A172 (cell line): ENCODE measurements at places on chromosomes 3 and 15. TPM values are rescaled to one million over a fixed set of nuclear protein-coding genes. Genes with fewer than 3 reads are reported as not detected.

The SOX2 gene
- total RNA-seq, result 3.4 and 4.3 TPM in 2 replicates

The STRIT1 gene
- total RNA-seq, result not detected in 2 replicates

The NGLY1 gene
- 34.5 and 41.6 TPM in 2 replicates for total RNA-seq

The PATL2 gene
- not detected in 2 replicates for total RNA-seq

The EDEM1 gene
- 23.4 and 25.9 TPM in 2 replicates for total RNA-seq

The GALK2 gene
- 25.7 and 34.5 TPM in 2 replicates for total RNA-seq

The AGBL1 gene
- not detected in 2 replicates for total RNA-seq

DNA sequence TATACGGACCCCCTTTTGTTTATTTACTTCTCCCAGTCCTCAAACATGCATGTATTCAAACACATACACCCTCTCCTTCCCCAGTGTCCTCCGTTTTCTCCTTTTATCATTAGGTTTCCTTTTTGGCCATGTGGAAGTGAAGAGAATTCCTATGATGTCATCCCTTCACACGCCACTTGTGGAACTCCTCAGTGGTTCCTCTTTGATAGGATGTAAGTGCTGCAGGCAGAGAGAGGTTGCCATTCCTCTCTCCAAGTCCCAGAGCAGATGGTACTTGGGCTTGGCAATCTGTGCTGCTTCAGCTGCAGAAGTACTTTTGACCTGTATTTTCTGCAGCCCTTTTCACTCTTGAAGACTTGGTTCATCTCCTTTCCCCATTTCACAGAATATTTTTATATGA, 32.9 kb upstream of the CRTC3 start:
- no peak for DNase-seq

DNA sequence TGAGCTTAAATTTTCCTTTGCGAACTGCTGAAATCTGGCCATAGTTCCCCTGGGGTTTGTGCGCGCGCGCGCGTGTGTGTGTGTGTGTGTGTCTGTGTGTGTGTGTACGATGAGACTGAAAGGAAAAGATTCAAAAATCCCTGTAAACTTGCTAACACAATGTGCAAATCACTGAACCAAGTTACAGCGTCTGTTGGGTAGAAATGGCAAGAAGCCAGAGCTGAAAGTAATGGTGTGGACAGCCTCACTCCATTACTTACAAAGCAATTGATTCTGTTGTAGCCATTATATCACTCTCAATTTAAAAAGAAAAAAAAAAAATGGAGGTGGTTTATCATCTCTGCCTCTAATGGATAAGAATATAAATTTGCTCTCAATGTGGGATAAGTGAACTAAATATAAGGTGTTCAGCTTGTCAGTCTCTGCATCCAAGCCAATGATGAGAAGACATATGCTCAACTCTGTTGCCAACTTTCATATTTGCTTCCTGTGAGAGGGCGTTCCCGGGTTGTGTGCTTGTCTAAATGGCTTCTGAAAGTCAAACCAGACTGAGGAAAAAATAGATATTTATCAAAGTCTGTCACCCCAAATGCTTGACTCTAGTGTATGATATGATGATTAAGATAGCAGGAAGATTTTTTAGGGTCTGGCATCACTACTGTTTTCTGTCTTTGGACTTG, 422.2 kb downstream of the ZNF385D start:
- no peak for DNase-seq

- DNase-seq, result no peak
These were observed 46.2 kb upstream of the PYDC2 start for GRCh38 chr3:191414732-191415131.

DNA sequence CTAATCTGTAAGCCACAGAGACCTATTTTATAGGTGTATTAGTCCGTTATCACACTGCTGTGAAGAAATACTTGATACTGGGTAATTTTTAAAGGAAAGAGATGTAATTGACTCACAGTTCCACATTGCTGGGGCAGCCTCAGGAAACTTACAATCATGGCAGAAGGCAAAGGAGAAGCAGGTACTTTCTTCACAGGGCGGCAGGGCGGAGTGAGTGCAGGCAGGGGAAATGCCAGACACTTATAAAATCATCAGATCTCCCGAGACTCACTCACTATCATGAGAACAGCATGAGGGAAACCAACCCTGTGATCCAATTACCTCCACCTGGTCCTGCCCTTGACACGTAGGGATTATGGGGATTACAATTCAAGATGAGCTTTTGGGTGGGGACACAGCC, 108.7 kb downstream of the GALK2 start:
- no peak for DNase-seq

GRCh38 chr15:99495430-99496301, 70.1 kb upstream of the MEF2A start:
- DNase-seq, result no peak

DNA sequence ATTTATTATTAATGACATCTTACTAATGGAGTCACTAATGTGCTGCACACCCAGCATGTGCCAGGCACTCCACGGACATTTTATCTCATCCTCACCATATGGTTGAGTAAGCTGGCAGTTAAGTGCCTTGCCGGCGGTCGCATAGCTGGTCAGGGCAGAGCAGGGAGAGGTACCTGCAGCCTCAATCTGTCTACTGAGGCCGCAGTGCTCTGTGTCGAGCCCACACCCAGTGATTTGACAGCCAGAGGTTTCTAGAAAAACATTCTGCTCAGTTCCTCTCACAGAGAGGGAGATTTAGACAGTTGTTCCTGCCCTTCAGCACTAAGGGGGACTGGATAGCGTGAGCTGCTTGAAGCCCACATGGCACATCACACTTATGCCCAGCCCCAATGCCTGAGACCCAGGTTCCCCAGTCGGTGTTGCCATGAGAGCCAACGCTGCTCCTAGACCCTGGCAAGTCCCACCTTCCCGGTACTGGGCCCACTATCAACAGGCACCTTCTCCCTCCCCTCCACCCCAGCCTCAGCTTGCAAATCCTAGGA, 2.6 kb downstream of the LIPC start:
- DNase-seq, result no peak

- DNase-seq, result no peak
These were observed 7.5 kb downstream of the PSTPIP1 start for GRCh38 chr15:77002436-77002835.

DNA sequence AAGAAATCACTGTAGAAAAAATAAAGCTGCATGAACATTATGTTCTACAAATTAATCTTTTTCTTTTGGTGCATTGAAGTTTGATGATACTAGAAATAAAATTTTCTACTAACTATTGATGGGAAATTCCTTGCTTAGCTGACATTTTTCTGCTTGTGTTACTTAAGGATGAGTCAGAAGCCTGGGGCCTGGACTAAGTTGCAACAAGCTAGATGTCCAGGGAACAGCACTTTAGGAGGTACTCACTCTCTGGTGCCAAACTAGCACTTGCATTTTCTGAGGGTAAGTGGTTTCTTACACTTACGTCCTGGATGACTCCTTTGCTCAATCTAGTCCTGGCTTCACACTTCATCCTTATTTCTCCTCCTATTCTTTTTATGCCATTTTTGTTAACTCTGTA, 945.1 kb downstream of the IGSF11 start:
- no peak for DNase-seq

DNA sequence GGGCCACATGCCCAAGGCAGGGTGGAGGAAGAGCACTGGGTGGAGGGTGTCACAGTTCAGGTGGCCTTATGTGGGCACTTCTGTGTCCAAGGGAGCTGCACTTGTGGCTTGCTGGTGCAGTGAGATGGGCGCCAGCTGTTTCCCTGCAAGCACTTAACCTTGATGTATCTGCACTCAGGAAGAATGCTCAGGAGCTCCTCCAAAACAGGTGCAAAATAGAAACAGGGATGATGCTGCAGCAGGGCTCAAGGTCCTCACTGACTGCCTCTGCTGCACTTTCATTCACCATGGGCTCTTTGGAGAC, 151.3 kb downstream of the CADPS start:
- DNase-seq, result no peak

GRCh38 chr3:116034086-116034485, 410.8 kb downstream of the GAP43 start:
- no peak for DNase-seq

DNA sequence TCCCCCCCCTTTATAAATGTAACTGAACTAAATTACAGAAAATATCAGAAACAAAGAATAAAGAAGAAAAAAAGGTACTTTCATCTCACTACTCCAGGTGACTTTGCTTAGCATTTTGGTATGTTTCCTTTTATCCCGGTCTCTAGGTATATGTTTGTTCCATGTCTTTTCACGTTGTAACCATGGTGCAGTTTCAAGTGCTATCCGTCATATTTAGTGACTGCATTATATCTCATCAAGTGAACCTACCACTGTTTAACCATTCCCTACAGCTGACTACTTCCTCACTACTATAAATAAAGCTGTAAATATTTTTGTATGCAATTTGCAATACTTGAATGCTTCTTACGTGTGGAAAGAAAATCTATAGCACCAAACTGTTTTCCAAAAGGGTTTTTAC, 2.2 kb downstream of the BTBD1 start:
- DNase-seq, result no peak

DNA sequence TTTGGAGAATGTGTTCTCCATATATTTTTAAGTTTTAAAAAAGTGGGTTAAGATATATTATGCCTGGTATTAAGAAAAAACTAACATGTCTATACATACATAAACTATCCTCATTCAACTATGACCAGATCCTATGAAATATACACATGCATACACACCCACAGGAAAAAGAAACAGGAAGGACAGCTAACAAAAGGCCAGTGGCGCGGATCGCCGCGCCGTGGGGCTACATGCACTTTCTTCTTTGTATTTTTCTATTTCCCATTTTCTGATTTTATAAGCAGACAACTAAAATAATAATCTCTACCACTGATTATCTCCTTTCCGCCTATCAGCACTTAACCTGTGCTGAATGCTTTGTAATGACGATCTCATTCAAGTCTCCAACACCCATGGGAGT, 160.1 kb downstream of the OR4M2 start:
- DNase-seq, result no peak

- DNase-seq, result no peak
These were observed 161.5 kb upstream of the MB21D2 start for GRCh38 chr3:193078996-193079753.

GRCh38 chr15:88401996-88402656, 65.1 kb downstream of the MRPL46 start:
- DNase-seq, result no peak

DNA sequence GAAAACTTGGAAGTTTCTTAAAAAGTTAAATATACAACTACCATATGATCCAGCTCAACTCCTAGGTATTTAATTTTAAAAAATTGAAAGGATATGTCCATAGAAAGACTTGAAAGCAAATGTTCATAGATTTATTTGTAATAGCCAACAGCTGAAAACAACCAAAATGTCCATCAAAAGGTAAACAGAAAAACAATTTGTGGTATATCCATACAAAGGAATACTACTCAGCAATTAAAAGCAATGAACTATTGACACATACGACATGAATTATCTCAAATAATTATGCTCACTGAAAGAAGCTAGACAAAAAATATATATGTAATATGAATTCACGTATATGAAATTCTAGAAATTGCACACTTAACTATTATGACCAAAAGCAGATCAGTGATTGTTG, 249.5 kb downstream of the MEIS2 start:
- no peak for DNase-seq

DNA sequence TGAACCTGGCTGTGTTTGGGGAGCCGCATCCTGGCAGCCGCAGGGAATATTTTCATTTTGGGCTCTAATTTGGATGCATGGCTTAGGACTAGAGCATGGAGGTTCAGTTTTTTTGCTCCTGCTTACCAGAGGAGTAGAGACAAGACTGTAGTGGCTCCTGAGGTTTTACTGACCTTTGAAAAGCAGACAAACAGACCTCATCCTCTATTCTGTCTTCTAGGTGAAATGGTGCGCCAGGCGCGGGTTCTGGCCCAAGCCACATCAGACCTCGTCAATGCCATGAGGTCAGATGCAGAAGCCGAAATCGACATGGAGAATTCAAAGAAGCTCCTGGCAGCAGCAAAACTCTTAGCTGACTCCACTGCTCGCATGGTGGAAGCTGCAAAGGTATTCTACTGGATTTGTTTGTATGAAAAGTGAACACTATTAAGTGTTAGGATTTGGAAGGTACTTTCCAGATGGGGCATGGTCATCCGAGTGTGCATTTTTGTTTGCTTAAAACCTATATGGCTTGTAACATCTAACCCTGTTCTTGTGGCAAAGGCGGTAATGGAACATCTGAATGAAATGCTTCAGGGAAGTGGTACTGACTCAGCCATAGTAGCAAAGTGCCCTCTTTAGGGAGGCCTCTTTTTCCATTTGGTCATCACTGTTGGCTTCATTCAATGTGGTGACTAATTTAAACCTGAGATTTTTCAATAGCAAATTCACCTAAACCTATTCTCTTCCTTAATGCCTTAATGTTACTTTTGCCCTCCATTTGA, 330.7 kb upstream of the TPM1 start:
- DNase-seq, result peak; percentile 3

GRCh38 chr3:8237893-8238292, 263.7 kb upstream of the LMCD1 start:
- DNase-seq, result no peak

DNA sequence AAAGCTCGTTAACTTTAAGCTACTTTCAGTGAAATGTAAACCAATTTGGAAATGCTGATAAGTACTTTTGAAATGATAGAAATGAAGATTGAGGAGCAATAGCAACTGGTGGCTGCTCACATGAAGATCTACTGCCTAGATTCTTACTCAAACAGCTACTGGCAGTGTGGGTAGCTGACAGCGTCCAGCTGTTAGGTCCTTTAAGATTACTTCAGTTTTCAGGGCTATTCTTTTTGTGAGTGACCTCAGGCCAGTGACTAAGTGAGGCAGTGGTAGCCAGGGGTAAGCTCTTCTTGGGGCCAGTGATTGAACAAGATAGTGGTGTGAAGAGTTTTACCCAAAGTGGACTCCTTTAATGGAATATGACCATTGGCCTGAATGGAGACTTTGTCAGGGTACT, 41.3 kb downstream of the NECTIN3 start:
- no peak for DNase-seq

DNA sequence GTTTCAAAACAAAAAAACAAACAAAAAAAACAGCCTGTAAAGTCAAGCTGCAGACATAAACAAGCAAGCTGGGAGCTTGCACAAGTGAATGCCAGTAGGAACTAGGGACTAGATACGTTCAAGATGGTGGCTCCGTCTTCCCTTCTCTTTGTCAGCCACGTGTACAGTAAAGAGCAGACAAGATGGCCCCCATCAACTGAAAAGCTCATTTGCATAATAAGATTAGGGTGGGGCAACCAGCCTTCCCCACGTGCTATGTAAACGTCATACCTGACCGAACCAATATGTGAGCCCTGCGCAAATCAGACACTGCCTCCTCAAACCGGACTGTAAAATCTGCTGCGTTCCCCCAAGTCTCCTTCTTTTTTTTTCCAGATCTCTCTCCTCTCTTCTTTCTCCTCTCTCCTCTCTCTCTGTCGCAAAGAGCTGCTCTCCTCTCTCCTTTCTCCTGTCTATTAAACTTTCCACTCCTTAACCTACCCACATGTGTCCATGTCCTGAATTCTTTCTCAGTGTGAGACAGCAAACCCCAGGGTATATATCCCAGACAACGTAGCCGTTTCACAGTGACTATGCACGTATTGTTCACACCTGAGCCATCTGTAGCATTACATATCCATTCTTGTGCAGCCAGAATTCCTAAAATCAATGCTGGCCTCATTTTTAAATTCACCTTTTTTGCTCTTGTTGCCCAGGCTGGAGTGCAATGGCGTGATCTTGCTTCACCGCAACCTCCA, 31.2 kb upstream of the FXR1 start:
- DNase-seq, result no peak

- no peak for DNase-seq
These were observed 105.5 kb upstream of the SETMAR start for GRCh38 chr3:4197670-4198069.
